COR-L47 (cell line): ENCODE measurements at places on chromosomes 16 and 17.

DNA sequence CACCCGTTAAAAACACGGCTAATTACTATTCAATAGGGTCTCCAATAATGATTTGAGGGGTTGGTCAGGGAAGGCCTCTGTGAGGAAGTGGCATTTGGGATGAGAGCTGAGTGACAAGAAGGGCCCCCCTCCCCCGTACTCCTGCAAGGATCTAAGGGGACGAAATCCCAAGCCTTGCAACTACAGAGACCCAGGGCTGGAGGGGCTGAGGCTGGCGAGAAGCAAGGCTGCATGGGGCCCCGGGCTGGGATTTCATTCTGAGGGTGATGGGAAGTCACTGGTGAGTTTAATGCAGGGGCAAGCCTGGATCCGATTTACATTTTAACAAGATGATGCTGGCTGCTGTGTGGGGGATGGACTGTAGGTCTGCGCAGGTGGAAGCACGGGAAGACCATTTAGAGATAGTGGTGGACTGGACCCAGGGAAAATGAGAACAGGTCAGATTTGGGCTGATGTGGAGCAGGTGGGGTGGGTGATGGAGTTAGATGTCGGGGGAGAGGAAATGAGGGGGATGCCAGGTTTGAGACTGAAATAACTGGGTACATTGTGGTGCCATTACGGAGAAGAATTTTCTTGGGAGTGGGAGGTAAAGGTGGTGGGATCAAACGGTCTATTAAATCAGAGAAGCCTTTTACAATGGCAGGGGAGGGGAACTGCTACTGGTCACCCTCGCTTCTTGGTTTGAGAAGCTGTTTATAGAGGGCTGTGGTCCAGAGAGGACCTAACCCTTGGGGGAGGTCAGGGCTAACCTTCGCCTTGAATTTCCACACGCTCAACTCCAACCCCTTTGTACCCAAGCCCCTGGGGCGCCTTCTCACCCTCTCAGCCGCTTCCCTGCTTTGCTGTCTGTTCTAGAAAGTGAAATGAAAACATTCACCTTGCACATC is 932 bp upstream of the MYBBP1A start:
- DNase-seq: no peak

DNA sequence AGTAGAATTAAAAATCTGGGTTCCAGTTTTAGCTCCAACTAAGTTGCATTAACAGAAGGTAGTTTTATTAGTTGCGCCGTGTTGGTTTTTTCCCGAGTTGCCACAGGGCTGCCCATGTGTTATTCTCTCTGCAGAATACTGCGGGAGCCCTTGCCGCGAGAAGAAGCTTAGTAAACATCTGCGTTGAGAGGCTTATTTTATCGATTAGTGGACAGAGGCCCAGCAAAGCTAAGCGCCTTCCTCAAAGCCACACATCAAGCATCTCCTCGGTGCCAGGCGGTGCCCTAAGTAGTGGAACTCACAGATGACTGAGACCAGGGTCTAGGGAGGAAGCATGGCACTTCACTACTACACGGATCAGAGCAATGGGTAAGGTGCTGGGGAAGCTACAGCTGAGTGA is 212.3 kb upstream of the IRX5 start:
- DNase-seq: no peak

- no peak for DNase-seq
Observed at GRCh38 chr16:17160920-17161431, 309.8 kb downstream of the XYLT1 start.

- DNase-seq: no peak
Observed at GRCh38 chr16:17302214-17302613, 168.5 kb downstream of the XYLT1 start.

DNA sequence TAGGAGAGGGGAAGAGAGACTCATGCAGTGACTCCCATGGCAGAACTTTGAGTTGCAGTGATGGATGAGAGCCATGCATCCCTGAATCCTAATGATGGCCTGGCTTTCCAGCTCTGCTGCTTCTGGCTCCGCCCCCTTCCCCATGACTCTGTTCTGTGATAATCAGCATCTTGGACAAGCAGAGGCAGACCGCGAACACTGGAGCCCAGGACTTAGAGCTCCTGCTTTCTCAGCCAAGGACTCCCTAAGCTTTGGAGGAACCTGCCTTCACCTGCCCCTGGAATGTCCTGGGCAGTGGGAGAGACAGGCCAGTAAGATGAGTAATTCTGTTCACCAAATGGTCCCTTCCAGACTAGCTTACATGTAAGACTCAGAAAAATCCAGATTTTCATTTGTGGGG is 12.5 kb downstream of the CCDC92B start:
- no peak for DNase-seq

- DNase-seq: no peak
Observed at GRCh38 chr17:5194346-5194745, 2.7 kb upstream of the ZNF594 start.

DNA sequence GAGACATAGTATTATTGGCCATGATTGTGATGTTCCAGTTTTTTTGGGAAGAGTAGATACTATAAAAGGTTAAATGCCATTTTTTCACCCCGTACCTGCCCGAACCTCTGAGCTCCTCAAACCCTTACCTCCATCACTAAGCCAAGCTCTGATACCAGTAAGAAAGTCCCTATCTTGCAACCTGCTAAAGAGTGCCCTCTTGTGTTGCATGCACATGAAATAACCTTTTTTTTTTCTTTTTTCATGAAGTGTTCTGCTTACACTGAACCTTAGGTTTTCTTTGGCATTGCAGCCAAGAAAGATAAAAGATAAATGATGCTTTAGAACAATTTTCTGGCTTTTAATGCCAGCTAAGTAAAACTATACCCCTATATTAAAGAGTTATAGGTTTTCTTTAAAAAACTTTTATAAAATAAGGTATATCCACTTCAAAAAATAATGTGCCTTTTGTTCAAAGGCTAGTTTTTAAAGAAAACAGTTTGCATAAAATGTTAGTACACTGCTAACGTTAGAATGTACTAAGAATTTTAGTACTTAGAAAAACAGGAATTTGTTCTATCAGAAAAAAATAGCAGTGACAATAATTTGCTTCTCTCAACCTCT is 295.3 kb upstream of the PMFBP1 start:
- peak; percentile 39 for DNase-seq

DNA sequence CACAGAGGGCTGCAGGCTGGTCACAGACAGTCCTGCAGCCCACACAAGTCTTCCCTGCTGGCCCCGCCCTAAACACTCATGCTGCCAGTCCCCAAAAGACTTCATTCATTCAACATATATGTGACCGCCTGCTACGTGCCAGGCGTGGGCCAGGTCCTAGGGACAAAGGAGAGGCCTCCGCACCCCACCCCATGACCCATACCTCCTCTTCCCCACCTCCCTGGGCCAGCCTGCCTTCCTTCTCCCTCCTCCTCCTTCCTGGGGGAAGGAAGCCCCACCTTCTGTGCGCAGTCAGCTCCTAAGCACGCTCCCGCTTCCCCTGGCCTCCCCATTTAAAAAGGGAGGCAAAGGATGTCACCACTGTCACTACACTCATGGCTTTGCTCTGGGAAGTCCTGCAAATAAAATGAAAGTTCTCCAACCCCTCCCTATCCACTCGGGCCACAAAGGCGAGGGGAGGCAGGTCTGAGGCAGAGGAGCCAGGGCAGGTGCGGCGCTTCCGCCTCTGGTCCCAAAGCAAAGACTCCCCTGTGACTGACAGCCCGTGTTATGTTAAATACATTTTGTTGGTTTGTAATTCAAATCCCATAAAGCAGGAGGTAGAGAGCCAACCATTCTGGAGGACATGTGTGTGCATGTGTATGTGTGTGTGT is 9.0 kb downstream of the DNAAF8 start:
- no peak for DNase-seq

- no peak for DNase-seq
Observed at GRCh38 chr16:59121411-59122261, 387.5 kb upstream of the GOT2 start.

GRCh38 chr16:52404546-52404945 is 142.4 kb downstream of the TOX3 start:
- DNase-seq: no peak

DNA sequence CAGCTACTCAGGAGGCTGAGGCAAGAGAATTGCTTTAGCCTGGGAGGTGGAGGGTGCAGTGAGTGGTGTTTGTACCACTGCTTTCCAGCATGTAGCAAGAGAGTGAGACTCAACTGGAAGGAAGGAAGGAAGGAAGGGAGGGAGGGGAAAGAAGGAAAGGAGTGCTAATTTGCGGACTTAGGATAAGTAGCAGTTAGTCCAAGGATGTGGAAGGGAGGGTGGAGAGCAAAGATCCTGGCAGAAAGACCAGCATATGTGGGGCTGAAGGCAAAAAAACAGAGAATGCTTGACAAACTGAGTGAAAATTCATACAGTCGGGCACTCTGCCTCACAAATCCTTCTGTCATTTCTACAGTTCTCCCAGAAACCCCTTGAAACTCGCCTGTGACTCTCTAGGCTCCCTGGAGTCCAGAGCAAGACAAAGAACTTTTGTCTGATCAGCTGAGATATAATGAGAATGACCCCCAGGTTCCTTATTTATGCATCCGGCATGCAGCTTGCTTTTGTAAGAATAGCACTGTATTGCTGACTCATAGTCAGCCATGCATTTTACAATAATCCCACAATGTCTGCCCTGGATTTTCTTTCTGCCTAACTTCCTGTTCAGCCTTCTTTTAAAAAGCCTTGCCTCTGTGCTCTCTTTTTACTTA is 31.5 kb downstream of the CDK5RAP3 start:
- peak; percentile 83 for DNase-seq

- no peak for DNase-seq
Observed at GRCh38 chr17:73552300-73553048, 91.8 kb downstream of the SDK2 start.

GRCh38 chr17:30173649-30174048 is 57.0 kb downstream of the NSRP1 start:
- no peak for DNase-seq

DNA sequence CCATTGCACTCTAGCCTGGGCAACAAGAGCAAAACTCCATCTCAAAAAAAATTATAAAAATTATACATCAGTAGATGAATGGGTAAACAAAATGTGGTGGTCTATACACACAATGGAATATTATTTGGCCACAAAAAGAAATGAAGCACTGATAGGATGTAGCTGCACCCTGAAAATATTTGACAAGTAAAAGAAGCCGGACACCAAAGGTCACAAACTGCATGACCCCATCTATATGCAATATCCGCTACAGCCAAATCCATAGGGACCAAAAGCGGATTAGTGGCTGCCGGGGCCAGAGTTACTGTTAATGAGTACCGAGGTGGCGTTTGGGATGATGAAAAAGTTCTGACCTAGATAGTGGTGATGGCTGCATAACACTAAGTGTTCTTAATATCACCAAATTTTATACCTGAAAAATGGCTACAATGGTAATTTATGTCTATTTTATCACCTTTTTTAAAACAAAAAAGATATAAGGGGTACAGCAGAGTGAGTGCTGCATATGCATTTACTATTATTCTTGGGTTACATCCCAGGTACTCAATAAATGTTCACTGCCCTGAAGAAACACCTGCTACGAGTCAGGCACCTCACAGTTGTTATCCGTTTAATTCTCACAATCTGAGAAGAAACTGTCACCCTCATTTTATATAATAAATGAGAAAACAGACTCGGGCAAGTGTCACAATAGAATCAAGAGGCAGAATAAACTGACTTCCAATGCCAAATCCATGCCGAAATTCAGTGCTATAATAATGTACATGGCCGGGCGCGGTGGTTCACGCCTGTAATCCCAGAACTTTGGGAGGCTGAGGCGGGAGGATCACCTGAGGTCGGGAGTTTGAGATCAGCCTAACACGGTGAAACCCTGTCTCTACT is 807 bp upstream of the HBQ1 start:
- no peak for DNase-seq

DNA sequence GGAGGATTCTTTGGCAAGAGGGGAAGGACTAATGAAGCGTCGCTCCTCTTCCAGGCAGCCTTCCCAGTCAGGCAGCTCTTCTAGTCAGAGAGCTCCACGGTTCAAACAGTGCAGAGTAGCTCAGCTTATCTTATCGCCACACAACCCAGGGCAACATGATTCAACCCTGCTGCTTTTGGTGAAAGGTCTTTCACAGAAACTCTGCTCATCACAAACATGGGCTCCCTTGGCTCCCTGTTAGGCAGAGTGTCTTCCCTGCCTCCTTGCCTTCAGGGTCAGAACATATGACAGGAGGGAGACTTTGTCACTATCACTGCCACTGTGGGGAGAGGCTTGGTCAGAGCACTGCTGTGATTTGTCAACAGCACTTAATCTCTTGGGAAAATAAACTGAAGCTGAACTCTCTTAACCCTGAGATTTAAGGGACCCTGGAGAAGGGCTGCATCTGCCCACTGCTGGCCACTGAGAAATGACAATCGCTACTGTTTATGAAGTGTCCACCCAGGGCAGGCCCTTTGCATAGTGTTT is 6.9 kb upstream of the SLC13A2 start:
- DNase-seq: no peak

DNA sequence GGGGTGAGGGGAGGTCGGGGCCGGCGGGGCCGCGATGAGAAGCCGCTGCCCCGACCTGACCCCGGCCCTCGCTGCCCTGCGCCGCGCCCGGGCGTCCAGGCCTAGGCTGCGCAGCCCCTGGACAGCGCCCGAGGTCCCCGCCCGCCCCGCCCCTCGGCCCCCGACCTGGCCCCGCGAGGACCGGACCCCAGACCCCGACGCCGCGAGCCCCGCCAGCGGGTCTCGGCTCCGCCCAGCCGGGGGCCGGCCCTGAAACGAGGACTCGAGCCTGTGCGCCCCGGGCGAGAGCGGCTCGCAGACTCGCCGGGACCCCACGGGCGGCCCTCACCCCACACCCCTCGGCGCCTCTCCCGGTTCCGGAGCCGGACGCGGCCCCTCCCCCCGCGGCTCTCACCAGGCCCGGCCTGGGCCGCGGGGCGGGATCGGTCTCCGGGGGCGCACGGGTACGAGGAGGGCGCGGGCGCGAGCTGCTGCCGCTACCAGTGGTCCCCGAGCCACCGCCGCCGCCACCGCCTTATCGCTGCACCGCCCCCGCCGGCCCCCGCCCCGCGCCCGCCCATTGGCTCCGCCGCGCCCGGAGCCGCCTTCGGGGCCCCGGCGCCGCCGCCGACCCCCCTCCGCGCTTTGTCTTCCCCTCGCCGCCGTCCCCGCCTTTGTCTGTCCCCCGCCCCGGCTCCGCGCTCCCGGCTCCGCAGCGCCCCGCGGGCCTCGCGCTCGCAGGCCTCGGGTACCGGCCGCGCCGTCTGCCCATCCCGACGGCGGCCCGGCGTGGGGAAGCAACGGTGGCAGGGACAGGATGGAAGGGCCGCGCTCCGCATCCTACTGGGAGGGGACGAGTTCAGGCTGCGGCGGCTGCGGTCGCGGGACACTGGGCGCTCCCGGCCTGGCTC is at the start of gene LIMD2:
Gene LIMD2, minus strand, starts transcription at position 488 of the 890 bp plus-strand sequence. CDS start 827 bp downstream, outside the sequence.
- peak; percentile 83 for DNase-seq

- no peak for DNase-seq
Observed at GRCh38 chr16:58234831-58235595, 37.1 kb upstream of the CSNK2A2 start.

- DNase-seq: no peak
Observed at GRCh38 chr16:54080524-54081008, 206.0 kb downstream of the IRX3 start.

- DNase-seq: peak; percentile 17
Observed at GRCh38 chr17:1639549-1640180, 5.9 kb downstream of the SCARF1 start.

- DNase-seq: peak; percentile 84
Observed at GRCh38 chr16:77905374-77905920, 116.9 kb upstream of the CLEC3A start.
